ENCODE measurements at places on chromosomes 7 and 10.

GRCh38 chr7:126803060-126803665, 449.6 kb downstream of the GRM8 start:
- DNase-seq, result peak; percentile 83

DNA sequence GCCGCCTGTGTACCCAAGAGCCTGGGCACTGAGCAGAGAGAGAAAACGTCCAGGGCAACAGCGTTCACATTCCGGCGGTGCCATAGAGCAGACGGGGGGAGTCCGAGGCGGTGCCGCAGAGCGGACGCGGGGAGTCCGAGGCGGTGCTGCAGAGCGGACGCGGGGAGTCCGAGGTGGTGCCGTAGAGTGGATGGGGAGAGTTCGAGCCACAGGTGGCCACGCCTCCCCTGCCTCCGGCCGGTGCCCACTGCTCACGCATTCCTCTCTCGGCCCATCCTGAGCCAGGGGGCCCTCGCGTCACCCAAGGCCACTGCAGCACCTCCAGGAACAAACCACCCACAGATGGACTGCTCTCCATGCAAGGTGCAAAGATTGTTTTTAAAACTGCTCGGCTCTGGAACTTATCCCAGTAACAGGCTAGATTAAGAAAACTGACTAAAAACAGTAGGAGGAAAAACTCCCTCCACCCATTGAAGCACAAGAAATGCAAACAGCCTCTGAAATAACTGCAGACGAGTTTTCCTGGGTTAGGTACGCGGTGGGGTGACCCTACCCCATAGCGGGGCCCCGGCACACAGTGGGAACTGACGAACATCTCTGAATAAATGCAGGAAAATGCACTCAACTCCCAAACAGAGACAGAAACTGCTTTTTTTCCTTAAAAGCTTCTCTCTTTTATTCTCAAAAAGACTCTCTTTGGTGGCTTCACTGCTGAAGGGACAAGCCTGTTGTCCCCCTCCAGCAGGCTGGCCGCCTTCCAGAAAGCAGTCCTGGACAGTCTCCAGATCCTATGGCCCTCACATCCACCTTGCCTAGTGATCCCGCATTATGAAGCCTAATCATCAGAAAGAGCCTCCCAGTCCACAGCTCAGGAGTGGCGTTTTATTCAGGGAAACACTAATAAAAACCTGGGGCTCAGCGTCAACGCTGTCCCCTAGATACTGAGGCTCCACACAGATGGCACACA, 55.9 kb downstream of the DIP2C start:
- no peak for DNase-seq

GRCh38 chr10:63173468-63174232, 40.5 kb downstream of the NRBF2 start:
- no peak for DNase-seq

DNA sequence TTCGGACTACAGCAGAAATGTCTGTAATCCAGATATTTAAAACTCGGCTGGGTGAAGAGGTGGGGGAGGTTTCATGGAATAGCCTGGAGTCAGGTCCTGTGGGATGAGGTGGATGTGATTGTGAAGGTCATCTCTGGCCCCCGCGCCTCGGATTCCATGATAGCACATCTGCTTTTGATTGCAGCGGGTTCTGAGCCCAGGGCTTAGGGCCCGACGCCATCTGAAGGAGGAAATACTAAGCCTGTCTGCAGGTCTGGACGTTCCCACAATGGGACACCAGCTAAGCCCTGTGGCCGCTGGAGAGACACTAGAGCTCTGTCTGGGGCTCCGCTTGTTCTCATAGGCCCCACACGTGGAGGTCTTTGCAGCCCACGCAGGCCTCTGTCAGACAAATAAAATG, 328.7 kb downstream of the CXCL12 start:
- DNase-seq, result no peak

DNA sequence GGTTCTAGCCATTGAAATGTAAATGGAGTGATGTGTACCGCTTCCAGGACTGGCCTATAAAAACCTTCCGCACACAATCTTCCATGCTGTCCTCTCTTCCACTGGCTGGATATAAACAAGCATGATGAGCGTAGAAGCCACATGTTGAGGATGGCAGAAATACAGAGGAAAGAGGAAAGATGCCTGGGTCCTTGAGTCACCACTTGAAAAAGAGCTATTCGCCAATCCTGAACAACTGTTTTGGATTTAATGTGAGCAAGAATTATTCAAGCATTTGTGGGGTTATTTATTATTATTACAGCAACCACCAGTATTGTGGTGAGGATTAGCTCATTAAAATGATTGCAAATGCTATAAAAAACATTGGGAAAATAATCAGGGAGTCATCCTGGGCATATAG, 45.8 kb upstream of the PLXNA4 start:
- DNase-seq, result no peak

GRCh38 chr10:31000071-31000782, 31.4 kb downstream of the ZNF438 start:
- DNase-seq, result no peak

DNA sequence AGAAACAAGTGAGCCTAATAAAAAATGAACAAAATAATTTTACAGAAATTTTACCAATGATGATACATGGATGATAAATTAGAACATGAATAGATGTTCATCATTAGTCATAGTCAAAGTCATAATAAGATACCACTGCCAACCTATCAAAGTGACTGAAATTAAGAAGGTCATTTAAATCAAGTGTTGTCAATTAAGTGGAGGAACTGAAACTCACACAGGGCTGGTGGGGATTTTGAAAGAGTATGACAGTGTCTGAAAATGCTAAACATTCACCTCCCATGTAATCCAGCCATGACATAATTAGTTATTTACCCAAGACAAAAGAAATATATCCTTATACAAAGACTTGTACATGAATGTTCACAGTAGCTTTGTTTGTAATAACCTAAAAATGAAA, 57.1 kb upstream of the DYNC1I1 start:
- DNase-seq, result no peak

DNA sequence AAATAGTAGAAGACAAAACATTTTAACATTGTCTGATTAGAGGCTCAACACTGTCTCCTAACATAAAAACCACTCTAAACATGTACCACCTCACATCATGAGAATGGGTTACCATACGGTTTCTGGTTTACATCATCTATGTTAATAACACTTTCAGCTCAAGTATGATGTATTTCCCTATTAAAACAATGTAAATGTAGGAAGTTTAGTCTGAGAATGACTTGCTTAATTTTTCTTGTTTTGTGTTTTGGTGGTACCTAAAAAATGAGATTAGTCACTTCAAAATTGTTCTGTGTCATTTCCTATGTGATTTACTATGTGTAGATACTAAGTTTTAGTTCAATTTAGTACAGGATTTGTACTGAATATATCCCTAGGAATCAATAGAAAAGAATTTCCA, 195.8 kb upstream of the SEMA3C start:
- DNase-seq, result no peak

GRCh38 chr10:121597504-121598262, 561 bp downstream of the FGFR2 start:
- DNase-seq, result no peak

DNA sequence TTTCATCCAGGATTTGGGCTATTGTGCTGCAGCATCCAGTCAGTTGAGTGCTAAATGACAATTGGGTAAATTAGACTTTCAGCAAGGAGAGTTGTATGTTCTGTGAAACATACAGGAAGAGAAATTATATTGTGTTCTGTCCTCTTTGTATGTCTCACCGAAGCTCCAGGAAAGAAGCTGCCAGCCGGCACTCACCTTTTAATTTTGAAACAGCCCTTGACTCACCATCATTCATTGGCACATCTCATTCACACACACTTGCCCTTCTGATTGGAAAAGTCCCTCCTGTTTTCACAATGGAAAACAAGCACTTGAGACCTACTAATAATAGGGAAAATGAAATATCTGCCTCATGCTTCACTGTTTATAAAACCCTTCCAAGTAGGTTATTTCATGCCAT, 495.6 kb downstream of the RPS24 start:
- no peak for DNase-seq

DNA sequence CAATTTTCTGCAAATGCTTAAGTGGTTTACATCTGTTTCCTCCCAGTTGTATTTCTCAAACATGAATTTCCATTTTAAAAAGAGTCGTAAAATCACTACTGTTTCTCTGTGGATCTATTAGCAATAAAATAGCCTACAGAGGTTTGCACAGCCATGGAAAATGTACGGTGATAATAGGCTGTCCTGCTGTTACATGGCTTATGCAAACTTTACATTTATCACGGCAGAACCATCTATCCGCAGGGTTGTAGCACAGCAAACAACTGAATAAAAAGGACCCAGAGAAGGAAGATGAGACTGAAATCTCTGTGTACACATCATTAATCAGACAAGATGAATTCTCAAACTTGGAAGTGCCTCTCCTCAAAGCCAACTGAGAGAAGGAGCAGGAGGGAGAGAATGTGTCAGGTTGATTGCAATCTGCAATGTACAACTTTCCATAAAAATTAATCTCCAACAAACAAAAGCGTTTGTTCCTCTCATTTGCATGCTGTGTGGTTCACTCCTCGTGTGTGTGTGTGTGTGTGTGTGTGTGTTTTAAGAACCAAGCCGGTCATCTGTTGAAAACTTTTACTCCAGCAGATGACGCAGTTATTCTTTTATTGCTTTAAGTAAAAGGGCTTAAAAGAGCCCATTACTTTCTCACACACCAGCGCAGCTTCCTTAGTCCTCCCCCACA, 279.3 kb downstream of the SKAP2 start:
- DNase-seq, result no peak

- DNase-seq, result no peak
Measured at GRCh38 chr7:110548372-110548771, 542.6 kb upstream of the LRRN3 start.

- DNase-seq, result no peak
Measured at GRCh38 chr10:34698248-34698831, 116.8 kb downstream of the PARD3 start.

DNA sequence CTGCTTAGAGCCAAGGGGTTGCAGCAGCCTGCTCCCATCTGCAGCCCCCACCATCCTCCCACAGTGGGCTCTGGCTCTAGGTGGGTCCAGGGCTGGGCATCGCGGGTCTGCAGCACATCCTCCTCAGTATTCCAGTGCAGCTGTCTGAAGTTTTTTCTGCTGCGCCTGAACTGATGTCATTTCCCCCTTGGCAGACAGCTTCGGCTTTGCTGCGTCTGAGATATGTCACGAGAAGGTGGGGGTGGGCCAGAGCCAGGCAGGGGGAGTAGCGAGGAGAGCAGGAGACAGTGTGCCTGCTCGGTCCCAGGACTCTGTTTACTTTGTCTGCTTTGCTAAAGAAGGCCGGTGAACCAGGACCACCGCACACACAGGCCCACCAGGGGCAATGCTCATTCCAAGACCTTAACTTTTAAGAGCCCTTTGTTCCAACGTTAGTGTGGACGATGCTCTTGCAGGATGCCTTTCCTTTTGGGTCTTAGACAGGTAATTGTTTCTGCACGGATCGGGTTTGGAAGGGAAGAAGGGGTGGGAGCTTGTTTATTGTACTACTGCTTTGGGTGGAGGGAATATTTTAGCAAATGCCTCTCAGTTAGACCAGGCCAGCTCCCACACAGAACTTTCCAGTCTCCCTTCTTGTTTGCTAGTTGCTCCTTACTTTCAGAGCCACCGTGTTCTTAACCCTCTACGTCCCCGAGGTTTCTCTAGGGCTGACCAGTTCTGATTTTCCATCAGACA, 32.4 kb downstream of the WBP1L start:
- peak; percentile 96 for DNase-seq

DNA sequence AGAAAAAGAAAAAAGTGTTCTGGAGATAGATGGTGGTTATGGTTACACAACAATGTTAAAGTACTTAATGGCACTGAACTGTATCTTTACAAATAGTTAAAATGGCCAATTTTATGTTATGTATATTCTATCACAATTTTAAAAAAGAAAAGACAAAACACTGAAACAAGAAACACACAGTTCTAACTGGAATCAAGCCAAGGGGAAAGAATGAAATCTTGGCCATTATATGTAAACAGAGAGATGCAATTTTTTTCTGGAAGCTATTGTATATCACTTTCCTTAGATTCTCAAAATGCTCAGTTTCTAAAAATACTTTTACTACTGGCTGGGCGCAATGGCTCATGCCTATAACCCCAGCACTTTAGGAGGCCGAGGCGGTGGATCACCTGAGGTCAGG, 4.1 kb downstream of the COA1 start:
- no peak for DNase-seq

- DNase-seq, result peak; percentile 33
Measured at GRCh38 chr7:28596245-28596935, 184.1 kb downstream of the CREB5 start.

- no peak for DNase-seq
Measured at GRCh38 chr7:158049271-158049670, 538.4 kb downstream of the PTPRN2 start.
